ENCODE measurements at places on chromosomes 2 and 18.

DNA sequence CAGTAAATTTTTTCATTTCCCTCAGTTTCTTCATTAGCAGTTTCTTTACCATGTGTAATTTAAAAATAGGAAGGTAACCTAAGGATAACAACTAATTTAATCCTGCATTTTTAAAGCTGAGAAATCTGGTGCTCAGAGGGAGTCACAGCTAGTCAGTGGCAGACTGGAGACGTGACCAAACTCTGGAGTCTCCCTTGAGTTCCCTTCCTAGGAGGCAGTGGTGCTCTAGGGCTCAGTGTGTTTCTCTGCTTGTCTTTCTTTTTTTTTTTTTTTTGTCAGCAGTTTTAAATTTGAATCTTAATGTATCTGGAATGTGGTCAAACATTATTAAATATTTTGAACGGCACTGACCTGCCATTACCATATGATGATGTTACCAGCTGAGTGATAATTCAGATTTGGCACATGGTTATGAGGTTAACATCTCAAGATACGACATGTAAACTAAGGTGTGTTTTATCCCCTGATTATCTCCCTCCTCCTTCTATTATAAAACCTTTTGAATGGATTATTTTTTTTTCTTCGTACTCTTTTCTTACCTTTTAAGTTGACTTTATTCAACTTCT is 226.2 kb downstream of the GALNT13 start:
- DNase-seq = no peak

GRCh38 chr2:8659735-8660492 is 21.9 kb upstream of the ID2 start:
- no peak for DNase-seq

- no peak for DNase-seq
Measured at GRCh38 chr2:77325395-77325794, 196.8 kb downstream of the LRRTM4 start.

DNA sequence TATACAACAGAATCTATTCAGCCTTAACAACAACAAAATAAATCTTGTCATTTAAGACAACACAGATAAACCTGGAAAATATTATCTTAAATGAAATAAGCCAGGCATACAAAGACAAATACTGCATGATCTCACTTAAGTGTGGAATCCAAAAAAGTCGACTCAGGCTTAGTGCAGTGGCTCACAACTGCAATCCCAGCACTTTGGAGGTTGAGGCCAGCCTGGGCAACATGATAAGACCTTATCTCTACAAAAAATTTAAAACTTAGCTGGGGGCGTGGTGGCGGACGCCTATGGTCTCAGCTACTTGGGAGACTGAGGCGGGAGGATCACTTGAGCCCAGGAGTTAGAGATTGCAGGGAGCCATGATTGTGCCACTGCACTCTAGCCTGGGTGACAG is 75.2 kb upstream of the RNU4ATAC start:
- DNase-seq = no peak

DNA sequence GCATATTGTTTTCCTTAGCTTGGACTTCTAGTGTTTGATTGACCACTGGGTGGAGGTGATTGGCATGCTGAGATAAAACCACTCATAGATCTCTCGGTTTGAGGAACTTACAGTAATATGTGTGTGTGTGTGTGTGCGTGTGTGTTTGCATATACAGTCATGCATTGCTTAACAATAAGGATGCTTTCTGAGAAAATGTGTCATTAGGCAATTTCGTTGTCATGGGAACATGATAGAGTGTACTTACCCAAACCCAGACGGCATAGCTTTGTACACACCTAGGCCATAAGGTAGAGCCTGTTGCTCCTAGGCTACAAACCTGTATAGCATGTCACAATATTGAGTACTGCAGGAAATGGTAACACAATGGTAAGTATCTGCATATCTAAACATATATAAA is 167.3 kb downstream of the NYAP2 start:
- no peak for DNase-seq

DNA sequence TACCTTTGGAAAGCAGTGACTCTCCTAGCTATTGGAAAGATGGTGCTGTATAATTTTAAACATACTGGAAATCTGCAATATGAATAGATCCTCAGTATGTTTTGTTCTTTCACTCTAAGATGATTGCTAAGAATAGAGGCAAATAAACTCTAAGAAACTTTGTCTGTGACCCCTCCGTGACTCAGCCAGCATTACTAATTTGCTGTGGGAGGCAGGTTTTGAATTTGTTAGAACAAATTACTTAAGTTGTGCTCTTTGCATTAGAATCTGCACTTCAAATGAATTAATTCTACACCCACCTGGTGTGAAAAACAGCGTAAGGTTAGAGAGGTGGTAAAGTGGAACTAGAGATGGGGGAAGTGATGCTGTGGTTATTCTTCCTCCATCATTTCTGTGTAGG is 142.2 kb downstream of the RAPGEF4 start:
- DNase-seq = no peak

DNA sequence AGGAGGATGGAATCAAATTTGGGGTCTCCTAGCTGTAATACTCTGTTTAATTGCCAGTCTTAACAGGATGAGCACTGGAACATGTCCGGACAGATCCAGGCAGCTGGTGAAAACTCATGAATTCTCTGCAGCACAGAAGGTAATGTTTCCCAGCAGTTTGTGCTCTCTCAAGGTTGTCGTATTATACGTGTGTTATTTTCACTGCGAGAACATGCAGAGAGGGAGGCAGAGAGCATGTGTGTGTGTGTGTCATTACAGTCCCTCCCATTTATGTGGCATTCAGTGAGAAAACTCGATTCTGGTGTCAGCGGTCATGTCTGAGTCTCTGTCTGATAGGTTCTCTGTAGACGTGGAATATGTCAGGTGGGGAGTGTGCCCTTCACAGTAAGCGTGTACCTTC is 150.2 kb upstream of the POU3F3 start:
- DNase-seq = no peak

DNA sequence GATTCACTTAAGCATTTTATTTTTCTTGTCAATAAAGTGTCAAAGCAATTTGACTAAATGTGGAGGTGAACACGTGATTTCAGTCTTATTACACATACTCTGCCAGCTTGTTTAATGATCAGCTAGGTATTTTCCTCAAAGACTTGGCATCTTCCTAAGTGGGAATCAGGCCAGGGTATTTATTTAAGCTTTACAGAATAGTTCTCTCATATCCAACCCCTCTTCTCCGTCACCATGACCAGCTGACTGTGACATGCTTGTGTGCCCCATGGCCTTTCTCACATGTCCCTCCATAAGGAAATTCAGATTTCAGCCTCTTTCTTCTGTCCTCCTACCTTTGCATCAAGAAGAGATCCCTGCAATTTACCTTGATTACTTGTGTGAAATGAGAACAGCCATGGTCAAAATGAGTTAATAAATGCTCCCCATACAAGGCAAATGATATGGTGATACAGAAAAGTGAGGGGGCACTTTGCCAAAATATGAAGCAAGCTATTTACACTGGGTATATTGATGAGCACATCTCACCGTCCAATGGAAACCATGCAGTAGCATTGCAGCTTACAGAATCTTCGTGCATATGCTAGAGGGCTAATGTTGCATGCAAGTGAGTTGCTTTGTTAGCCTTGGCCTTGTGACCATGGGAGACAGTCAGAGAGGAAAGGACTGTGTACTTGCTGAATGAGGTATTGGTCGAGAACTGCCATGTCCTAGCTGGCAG is 202.2 kb downstream of the RNF152 start:
- no peak for DNase-seq

- DNase-seq = no peak
Measured at GRCh38 chr18:53153800-53154199, 813.8 kb downstream of the DCC start.

DNA sequence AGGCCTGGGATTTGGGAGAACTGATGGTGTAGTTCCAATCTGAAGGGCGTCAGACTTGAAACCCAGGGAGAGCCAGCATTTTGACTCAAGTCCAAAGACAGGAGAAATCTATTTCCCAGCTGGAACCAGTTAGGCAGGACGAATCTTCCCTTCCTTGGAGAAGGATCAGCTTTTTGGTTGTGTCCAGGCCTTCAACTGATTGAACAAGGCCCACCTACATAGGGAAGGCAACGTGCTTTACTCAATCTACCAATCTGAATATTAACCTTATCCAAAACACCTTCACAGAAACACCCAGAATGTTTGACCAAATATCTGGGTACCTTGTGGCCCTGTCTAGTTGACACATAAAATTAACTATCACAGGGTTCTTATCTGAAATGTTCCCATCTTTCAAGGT is 221.9 kb upstream of the DLGAP1 start:
- no peak for DNase-seq

DNA sequence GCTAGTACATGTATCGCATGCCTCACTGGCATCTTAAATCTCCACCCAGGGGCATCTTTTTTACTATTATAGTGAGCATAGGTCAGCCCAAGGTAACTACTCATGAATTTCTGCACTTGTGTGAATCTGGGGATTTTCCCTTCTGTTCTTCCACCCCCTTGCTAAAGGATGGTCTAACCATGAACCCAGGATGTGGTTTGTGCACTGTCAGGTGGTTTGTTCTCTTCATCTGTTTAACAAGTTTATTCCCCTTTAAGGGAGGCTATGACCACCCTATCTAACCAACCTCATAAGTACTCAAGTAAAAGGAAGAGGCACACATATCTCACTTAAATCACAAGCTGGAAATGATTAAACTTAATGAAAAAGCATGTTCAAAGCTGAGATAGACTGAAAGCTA is 243.0 kb downstream of the RPRM start:
- DNase-seq = no peak

GRCh38 chr2:133993160-133993559 is 260.7 kb upstream of the MGAT5 start:
- no peak for DNase-seq

DNA sequence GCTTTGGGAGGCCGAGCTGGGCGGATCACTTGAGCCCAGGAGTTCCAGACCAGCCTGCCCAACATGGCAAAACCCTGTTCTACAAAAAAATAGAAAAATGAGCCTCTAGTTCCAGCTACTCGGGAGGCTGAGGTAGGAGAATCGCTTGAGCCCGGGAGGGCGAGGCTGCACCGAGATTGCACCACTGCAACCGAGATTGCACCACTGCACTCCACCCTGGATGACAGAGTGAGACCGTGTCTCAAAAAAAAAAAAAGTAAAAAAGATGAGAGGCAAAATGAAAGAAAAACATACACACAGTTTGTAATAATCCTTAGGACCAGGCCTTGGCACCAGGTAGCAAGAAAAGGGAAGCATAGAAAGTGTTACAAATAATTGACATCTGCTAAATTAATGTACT is 22.0 kb downstream of the RBM43 start:
- DNase-seq = no peak

DNA sequence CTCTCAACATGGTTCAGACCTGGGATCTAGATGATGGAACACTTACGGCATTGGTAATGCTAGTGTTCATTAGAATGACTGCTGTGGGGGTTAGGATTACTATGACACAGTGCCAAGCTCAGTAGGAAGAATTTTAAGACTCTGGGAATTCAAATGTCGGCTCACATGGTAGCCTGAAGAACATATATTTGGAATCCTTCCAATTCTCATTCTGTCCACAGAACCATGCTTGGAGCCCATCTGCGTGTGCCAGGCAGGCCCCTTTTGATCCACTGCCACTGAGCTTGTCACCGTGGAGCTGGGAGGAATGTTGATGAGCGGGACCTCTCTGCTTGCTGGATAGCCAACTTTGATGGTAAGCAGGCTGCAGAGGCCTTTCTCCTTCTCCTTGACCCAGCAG is 322.0 kb upstream of the SOX11 start:
- no peak for DNase-seq

- DNase-seq = no peak
Measured at GRCh38 chr2:231575612-231576256, 16.9 kb upstream of the TEX44 start.
